ENCODE measurements at places on chromosomes 12 and 14. TPM values are rescaled to one million over a fixed set of nuclear protein-coding genes. Genes with fewer than 3 reads are reported as not detected.

The ACVRL1 gene
- 403 TPM for polyA plus RNA-seq

The MGST1 gene
- 131 TPM for polyA plus RNA-seq

DNA sequence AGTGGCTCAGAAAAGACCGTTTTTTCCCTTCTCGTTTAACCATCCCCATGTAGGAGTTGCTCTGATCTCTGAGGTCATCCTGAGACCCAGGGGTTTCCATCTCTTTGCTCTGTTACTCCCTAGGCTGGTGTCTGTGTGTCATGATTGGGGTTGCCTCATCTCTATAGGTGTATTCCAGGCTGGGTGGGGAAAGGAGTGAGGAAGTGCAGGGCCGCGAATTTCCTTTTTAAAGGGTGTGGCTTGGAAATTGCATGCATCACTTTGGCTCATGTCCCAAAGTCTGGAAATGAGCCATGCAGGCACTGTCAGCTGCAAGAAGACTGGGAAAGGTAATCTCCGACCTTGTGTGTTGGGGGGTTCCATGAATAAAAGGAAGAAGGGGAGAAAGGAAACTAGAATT is 201.9 kb downstream of the AACS start:
- no peaks in the 10 kb centered on the region for H3K27me3 ChIP-seq
- no peaks in the 10 kb centered on the region for H3K4me1 ChIP-seq
- no peak overlapping the region for H3K27ac ChIP-seq
- H3K4me3 ChIP-seq: no peak overlapping the region

GRCh38 chr14:100130521-100130920 is 28.9 kb downstream of the DEGS2 start:
- H3K27ac ChIP-seq: no peak overlapping the region
- no peaks in the 10 kb centered on the region for H3K27me3 ChIP-seq
- no peak overlapping the region for H3K4me3 ChIP-seq
- no peak for DNase-seq

The SLCO1B3 gene
- not detected for polyA plus RNA-seq

The KRT80 gene
- polyA plus RNA-seq: 12.3 TPM

The PRIM1 gene
- polyA plus RNA-seq: 10.9 TPM

DNA sequence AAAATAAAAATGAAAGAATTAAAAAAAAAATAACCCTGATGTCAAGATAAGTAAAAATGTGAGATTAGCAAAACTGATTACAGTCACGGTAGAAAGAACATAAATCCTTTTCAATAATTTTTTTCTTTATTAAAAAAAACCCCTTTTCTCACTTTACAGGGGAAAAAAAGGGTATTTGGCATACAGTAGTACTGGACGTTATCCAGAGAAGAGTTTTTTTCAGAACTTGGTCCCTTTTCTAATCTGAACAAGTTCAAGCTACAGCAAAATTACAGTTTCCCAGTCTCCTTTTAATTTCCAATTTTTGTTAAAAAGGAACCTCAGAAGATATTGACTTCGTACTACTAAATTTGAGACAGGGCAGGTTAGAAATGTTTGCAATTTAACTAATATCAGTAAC is 134.7 kb upstream of the DCN start:
- DNase-seq: no peak
- no peak overlapping the region for H3K4me3 ChIP-seq
- H3K27ac ChIP-seq: no peak overlapping the region
- H3K4me1 ChIP-seq: no peaks in the 10 kb centered on the region
- H3K36me3 ChIP-seq: no peaks in the 10 kb centered on the region
